Stimulated activated CD8-positive, alpha-beta memory T cell treated with anti-CD3 and anti-CD28 coated beads, Interleukin-4, amount 100 ng/mL, for 24 hours (primary cell): ENCODE measurements at places on chromosomes 11 and 22.

DNA sequence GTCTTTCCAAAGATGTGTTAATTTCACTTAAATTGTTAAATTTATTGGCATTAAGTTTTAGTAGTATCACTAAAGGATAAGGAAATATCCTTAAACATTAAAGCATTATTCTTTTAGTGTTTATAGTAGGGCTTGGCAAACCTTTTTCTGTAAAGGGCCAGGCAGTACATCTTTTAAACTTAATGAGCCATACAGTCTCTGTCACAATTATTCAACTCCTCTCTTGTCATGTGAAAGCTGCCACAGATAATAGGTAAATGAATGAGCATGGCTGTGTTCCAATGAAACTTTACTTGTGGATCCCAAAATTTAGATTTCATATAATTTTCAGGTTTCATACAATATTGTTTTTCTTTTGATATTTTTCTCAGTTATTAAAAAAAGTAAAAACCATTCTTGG lies 268.2 kb upstream of the C11orf87 start:
- no peak for DNase-seq

GRCh38 chr11:83312430-83312829 lies 26.3 kb upstream of the CCDC90B start:
- no peak for DNase-seq

GRCh38 chr11:41497974-41498373 lies 38.5 kb upstream of the LRRC4C start:
- DNase-seq: no peak

GRCh38 chr22:46737976-46738646 lies at the start of gene CERK:
Gene CERK, minus strand, starts transcription at chr22:46738252. Its CDS starts 104 bp downstream, at chr22:46738148.
- peak; percentile 54 for DNase-seq

GRCh38 chr11:42555190-42555589 lies 756.6 kb upstream of the API5 start:
- no peak for DNase-seq

DNA sequence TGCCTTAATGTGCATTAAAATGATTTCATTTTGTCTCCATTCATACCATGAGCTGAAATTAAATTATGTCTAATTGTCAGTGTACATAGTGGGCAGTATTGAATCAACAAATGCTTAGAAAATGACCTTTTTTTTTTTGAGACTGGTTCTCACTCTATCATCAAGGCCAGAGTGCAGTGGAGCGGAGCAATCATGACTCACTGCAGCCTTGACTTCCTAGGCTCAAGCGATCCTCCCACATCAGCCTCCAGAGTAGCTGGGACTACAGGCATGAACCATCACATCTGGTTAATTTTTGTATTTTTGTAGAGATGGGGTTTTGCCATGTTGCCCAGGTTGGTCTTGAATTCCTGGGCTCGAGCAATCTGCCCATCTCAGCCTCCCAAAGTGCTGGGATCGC lies 117.0 kb upstream of the BLID start:
- DNase-seq: no peak

- DNase-seq: no peak
These were observed 18.6 kb downstream of the TP53AIP1 start for GRCh38 chr11:128924104-128924503.

GRCh38 chr11:65382033-65382803 lies at the start of gene SLC25A45:
Gene SLC25A45, minus strand, starts transcription at chr11:65382646. Its CDS starts 695 bp downstream, at chr11:65381951.
- peak; percentile 92 for DNase-seq

GRCh38 chr22:28344918-28345703 lies 334.5 kb downstream of the TTC28 start:
- DNase-seq: no peak

DNA sequence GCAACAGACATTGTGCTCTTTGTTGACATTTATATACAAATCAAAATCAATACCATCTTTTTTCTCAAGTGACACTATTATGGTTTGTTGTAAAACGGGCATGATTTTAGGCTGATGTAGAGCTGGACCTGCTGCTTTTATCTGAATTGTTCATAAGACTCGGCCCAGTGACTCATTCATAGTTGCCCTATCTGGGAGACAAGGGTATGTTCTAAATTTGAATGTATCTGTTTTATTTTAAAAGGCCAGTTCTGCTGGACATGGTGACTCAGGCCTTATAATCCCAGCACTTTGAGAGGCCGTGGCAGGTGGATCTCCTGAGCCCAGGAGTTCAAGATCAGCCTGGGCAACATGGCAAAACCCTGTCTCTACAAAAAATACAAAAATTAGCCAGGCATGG lies 39.3 kb downstream of the CEP295 start:
- DNase-seq: no peak

DNA sequence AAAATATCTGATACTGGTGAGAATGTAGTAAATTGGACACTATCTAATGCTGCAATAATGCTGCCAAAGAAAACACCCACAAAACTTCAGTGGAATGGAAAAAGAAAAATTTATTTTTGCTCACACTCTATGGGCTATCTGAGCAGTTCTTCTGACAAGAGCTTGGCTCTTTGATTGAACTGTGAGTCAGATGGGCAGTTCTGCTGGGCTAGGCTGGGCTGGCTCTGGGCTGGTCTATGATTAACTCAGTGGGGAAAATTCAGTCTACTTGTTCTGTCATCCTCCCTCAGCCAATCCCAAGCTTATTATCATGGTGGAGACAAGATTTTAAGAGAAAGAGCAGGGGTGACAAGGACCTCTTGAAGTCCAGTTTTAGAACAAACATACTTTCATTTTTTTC lies 1404.8 kb downstream of the LRRC4C start:
- no peak for DNase-seq

GRCh38 chr11:106101819-106102218 lies 24.4 kb downstream of the AASDHPPT start:
- no peak for DNase-seq

DNA sequence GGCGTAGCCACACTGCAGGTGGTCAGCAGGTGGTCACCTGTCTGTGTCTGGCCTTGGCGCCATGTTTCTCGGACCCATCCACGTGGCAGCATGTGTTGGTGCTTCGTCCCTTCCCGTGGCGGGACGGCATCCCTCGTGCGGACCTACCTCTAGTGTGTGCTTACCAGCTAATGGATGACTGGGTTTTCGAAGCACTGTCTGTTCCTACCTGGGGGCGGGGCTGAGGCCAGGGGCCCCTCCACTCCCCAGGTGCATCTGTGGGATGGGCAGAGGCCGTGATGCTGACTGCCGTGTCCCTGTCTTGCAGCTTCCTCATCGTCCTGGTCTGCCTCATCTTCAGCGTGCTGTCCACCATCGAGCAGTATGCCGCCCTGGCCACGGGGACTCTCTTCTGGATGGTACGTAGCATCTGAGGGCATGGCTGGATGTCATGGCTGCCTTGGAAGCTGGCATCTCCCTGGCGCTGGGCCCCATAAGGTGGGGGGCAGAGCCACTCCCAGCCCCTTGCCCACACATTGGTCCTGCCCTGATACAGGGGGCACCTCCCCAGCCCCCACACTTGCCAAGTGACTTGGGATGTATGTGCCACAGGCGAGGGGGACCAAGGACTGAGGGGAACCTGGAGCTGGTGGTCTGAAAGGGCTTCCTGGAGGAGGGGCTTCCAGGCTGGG lies 82.9 kb downstream of the KCNQ1 start:
- DNase-seq: no peak

DNA sequence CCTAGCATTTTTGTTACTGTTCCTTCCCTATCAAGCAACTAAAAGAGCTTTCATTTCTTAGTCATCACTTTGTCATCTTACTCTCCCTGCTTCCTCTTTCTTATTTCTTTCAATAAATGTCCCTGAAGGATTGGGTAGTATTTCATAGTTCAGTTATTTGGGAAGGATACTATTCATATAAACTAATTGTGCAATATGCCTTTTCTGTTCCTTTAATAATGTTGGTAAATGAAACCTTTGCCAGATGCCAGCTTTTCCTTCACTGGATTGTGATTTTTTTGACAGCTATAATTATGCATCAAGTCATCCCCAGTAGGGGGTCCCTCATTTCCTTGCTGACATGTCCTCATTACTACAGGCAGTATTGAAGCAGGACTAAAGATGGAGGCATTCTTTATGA lies 101.7 kb downstream of the ATM start:
- no peak for DNase-seq

GRCh38 chr11:100674212-100674611 lies 12.9 kb upstream of the ARHGAP42 start:
- no peak for DNase-seq

DNA sequence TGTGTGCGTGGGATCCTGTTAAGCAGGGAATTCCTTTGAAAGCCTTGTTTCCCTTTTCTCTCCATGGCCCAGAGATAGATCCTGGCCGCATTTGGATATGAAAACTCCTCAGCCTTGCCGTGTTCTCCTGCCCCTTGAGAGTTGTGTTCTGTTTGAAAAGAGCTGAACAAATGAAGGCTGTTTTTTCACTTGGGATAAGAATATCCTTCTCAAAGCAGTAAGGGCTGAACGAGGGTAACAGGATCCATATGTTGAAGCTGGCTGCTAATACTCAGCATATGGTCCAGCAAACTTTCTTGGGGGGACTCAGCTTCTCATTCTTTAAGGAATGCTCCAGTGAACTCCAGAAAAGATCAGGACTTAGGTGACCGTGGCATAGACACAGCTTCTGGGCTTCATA lies 114.5 kb upstream of the TTC12 start:
- no peak for DNase-seq

GRCh38 chr11:103648670-103649400 lies 387.6 kb upstream of the DDI1 start:
- no peak for DNase-seq

DNA sequence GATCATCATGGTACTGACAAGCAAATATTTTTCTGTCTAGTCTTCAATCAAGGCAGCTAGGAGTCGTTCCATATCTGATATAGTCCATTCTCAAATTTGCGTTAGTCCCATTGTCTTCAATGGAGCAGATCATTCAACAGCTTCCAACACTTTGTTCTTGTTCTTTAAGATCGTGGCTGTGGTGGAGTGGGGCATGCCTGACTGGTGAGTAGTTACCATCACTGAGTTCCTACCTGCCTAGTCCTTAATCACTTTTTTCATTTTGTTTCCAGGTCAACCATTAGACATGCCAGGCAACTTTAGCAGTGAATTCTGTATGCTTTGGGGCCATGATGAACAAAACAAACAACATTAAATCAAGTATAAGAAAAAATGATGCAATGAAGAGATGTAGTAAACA lies 693.1 kb upstream of the KIRREL3 start:
- DNase-seq: no peak

DNA sequence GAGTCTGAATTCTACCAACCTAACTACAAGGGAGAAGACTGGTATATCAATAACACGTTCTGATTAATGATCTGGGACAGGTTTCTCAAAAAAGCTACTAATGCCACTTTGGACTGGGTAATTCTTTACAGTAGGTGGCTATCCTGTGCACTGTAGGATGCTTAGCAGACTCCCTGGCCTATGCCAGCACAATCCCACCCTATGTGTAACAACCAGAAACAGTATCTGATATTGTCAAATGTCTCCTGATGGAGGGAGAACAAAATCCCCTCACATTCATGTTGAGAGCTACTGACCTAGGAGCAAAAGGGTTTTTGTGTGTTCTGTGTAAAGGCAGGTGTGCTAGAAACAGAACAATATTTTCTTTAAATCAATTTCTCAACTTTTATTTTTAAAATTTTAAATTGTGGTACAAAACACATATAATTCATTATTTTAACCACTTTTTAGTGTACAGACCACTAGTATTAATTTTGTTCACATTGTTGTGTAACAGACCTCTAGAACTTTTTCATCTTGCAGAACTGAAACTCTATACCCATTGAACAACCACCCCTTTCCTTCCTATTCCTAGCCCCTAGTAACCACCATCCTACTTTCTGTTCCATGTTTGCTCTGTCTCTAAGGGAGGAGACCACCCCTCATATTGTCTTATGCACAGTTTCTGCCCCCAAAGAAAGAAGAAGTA lies 2.1 kb upstream of the MS4A6A start:
- DNase-seq: no peak

GRCh38 chr11:103031834-103032233 lies 60.1 kb downstream of the DCUN1D5 start:
- no peak for DNase-seq

GRCh38 chr22:24706054-24706453 lies 68.5 kb downstream of the PIWIL3 start:
- no peak for DNase-seq

GRCh38 chr22:31343235-31344191 lies 2.6 kb downstream of the PATZ1 start:
- no peak for DNase-seq

- DNase-seq: no peak
These were observed 18.9 kb downstream of the SHANK3 start for GRCh38 chr22:50691521-50691920.

DNA sequence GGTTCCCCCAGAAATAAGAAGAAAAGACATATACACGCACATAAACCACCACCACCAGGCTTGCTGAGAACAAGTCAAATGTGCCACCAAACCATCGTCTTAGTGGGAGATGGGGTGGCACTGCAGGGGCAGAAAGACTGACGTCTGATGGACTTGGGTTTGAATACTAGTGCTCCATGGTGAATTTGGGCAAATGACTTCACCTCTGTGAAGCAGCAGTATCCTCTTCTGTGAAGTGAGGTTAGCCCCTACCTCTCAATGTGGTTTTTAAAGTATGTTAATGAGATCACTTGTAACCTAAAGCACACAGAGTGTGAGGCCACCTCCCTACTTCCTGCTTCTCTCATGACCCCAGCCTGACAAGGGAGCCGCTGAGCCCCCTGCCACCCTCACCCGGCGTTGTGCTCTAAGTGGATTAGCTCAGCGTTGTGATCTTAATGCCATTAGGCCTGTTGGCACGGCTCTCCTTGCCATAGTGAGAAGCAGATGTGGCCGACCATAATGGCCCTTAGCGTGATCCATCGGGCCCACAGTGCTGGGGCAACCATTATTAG lies 14.4 kb downstream of the ZBTB16 start:
- no peak for DNase-seq

DNA sequence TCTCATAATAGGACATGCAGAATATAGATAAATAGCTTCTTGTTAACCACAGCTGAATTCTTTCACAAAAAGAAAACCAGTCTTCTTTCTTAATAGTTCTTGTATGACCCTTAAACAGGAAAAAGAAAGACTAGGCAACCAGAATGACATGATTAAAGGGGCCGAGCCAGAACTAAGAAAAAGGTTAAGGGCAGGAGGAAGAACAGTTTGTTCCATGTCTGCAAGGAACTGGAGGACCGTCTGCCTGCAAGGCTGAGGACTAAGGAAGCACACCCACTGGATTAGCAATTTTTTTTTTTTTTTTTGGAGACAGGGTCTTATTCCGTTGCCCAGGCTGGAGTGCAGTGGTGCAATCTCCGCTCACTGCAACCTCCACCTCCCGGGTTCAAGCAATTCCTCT lies 26.0 kb upstream of the TMPRSS5 start:
- DNase-seq: no peak

DNA sequence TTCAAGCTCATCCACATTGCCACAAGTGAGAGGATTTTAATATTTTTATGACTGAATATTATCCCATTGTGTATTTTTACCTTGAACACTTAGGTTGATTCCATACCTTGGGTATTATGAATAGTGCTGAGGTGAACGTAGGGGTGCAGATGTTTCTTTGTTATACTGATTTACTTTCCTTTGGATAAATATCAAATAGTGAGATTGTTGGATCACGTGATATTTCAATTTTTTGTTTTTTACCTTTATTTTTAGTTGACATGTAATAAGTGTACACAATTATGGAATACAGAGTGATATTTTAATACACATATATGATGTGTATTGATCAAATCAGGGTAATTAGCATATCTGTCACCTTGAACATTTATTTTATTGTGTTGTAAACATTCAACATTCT lies 8.1 kb downstream of the OR10W1 start:
- DNase-seq: no peak
